Activated naive CD8-positive, alpha-beta T cell treated with anti-CD3 and anti-CD28 coated beads, Interleukin-2, amount 10 ng/mL, durations not matched to agents 7 days and 5 days (primary cell): ENCODE measurements at places on chromosomes 12 and 14.
A peak's percentile ranks its signal among the peaks of the same experiment; 100 is the strongest.

GRCh38 chr14:44462381-44462780 lies 44.7 kb downstream of the FSCB start:
- no peak for DNase-seq

GRCh38 chr14:90903101-90903500 lies 86.9 kb upstream of the TTC7B start:
- no peak for DNase-seq

DNA sequence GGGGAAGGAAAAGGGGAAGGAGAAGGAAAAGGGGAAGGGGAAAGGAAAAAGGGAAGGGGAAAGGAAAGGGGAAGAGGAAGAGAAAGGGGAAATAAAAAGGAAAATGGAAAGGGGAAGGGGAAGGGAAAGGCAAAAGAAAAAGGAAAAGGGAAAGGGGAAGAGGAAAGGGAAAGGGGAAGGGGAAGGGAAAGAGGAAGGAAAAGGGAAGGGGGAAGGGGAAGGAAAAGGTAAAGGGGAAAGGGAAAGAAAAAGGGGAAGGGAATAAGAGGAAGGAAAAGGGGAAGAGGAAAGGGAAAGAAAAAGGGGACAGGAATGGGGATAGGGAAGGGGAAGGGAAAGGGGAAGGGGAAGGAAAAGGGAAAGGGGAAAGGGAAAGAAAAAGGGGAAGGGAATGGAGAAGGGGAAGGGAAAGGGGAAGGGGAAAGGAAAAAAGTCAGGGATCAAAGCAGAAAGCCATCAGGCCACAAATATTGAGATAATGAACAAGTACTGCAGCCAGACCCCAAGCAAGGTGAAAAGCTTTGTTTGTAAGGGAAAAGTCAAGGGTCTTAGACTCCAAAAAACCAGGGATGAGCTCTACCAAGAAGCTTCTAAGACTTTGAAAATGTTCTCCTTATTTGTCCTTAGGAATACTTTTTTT lies 20.0 kb downstream of the DICER1 start:
- no peak for DNase-seq

- no peak for DNase-seq
Measured at GRCh38 chr14:40164083-40164482, 731.9 kb upstream of the FBXO33 start.

DNA sequence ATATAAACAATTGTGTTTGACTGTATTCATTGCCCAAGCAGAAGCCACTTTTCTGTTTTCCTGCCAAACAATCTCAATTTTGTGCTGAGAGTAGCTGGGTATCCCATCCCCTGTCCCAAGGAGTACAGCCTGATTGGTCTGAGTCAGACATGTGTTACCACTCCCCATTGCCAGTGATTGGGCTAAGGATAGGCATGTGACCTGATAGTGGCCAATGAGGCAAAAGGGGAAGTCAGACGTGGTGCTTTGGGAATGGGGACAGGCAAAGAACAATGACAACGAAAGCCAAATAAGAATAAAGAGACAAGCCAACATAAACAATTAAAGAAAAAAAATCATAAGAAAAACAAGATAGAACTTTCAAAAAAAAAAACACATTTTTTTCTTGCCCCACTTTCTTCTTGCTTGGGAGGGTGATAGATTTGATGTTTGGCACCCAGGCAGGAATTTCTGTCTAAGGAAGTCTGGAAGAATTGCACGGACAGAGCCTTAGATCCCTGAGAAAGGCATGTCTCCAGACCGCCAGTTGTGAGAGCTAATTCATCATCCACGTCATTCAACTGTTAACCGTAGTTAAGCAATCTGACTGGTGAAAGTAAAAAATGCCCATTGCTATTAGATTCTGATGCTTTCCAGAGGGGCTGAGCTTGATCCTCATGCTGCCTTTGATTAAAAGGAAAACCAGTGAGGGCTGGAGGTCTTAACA lies 626.6 kb upstream of the TMEM132C start:
- DNase-seq: no peak

- no peak for DNase-seq
Measured at GRCh38 chr14:52044791-52045522, 23.9 kb downstream of the NID2 start.

- DNase-seq: no peak
Measured at GRCh38 chr12:47017041-47017713, 62.2 kb upstream of the PCED1B start.

DNA sequence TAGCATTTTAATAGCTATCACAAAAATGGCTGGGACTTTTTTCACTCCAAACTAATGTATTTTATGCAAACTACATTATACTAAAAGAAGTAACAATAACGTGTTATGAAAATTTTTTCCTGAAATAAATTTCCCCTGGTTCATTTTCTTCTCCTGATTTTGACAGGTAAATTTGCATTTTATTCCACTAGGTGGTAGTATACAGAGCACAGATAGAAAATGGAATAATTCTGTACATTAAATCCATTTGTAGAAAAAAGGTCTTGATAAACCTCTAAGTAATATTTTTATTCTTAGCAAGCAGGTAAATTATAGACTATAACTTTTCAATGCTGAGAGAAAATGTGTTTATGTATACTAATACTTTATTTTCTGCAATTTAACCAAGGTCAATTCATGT lies 96.5 kb downstream of the BCAT1 start:
- DNase-seq: no peak

GRCh38 chr14:28243600-28243999 lies 523.0 kb upstream of the FOXG1 start:
- DNase-seq: no peak

GRCh38 chr12:72057330-72057914 lies 118.8 kb downstream of the TPH2 start:
- DNase-seq: no peak

DNA sequence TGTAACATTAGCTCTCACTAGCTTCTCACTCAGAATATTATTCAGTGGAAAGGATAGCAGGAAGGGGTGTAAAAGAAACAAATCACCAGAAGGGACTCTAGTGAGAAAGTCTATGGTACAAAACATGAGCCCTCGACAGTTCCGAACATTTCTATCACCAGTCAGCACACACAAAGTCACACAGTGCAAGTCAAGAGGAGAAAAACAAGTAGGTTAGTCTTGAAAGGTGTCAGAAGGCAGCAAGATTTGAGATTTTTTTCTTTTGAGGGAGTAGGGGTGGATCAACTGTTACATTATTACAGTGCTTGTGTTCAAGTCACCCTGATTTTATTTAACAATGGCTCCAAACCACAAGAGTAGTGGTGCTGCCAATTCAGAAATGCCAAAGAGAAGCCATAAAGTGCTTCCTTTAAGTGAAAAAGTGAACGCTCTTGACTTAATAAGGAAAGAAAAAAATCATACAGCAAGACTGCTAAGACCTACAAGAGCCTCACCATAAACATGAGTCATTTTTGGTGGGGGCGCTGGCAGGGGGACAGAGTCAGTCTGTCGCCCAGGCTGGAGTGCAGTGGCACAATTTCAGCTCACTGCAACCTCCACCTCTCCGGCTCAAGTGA lies 42.3 kb downstream of the GNS start:
- no peak for DNase-seq

GRCh38 chr12:53974084-53975063 lies at the start of gene HOTAIR:
HOTAIR (minus strand) TSS chr12:53974954.
- peak; percentile 59 for DNase-seq

DNA sequence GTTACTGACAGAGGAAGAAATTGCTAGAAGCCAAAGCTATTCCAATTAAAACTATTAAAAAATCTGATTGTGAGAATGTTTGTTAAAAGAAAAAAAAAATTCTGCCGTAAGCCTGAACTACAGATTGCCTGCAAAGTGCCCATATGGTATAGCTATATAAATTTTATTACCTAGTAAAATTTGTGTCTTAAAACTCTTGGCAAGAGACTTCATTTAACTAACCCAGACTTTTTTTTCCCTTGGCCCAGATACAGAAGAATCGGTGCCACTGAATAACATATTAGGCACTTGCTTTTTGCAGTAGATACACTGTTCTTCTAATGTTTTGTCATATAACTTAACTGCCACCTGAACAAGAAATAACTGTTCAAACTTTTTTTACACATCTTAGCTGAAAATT lies 125.5 kb downstream of the RPS29 start:
- no peak for DNase-seq

- no peak for DNase-seq
Measured at GRCh38 chr14:19874842-19875241, at the start of gene OR4K2. OR4K2 (plus strand) TSS chr14:19875142; CDS start chr14:19876268, 1,126 bp downstream.

- DNase-seq: no peak
Measured at GRCh38 chr14:65958664-65959562, 527.3 kb upstream of the CCDC196 start.

- no peak for DNase-seq
Measured at GRCh38 chr12:64998371-64999147, 122.5 kb downstream of the WIF1 start.

GRCh38 chr14:22252686-22253085 lies 336.3 kb downstream of the DAD1 start:
- DNase-seq: no peak

- DNase-seq: no peak
Measured at GRCh38 chr12:52751795-52752194, 25.4 kb downstream of the KRT76 start.

DNA sequence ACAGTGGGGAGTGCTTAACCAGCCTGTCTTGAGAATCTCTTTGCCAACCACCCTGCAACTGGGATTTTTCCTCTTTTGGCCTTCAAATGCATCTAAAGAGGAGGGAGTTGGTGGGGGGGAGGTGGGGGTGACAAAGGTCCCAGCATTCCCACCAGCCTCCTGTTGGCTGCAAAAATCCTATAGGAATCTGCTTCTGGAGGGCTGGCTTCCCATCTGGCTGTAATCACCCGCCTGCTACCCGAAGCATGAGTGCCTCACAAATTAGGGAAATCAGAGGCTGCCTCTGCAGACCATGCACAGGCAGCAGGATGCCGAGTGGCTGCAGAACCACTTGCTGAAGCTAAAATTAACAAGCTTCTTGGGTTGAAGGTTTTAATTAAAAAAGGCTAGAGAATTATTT lies 73.9 kb upstream of the WSCD2 start:
- DNase-seq: no peak

DNA sequence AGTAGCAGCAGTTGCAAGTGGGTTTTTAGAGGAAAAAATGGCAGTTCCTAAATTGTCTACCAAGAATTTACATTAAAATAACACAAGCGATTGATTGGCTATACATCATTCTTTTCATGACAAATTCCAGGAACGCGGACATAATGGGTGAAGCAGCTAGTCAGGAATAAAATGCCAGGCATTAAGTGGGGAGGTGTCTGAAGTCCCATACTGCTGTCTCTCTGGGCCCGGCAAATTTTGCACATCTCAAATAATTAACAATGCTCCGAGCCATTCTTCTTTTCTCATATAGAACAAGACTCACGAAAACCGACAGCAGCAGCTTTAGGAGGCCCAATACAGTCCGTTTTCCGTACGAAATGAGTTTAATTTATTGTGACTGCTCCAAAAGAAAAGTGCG lies 696 bp downstream of the RPL36AL start:
- no peak for DNase-seq
